Cortex of kidney (tissue), 1 donor: ENCODE measurements at places on chromosomes 4 and X.

DNA sequence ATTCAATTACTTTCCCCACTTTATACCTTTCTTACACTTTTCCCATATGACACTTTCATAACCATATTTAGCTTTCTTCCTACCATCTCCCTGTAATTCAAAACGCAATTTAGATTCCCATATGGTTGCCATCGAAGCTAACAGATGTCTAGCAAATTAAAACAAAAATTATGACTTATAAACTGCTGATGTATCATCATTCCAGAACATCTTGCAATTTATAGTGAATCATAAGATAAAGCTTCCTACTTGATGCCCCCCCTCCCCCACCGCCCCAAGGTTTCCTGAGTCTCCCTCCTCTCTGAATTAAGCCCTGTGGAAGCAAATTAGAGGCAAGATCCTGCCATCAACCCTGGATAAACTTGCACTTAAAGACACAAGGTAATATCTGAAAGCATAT, 5.4 kb downstream of the TSPAN5 start:
- DNase-seq: no peak

DNA sequence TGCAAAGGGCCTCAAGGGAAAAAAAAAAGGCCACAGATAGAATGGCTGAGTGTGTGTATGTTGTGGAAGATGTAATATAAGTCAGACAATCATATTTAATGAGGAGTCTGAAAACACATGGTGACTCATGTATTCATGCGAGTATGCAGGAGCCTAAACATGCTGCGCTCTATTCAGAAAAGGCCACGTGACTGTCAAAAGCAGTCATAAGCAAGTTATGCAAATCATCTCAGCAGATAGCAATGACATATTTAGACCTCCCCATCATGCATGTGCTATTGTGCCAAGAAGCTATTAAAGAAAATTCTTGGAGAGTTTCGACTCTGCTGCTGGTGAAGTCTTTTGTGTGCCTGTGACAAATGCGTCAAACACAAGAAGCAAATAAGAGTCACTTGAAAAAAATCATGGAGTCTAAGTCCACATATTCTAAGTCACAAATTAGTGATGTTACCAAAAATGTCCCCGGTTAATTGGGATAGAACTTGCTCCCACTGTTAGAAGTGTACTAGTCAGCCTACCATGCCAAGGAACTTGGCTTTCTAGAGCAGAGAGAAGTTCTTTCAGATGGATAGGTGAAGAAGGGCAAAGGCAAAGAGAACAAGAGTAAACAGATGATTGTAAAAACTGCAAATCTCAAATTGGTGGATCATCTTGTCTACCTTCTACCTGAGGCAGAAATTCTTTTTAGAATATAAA, 5.0 kb downstream of the LNX1 start:
- no peak for DNase-seq

- no peak for DNase-seq
These were observed 1.4 kb upstream of the CRMP1 start for GRCh38 chr4:5894266-5894665.

GRCh38 chr4:175252642-175253041, 334.5 kb downstream of the ADAM29 start:
- DNase-seq: no peak

GRCh38 chr4:53638919-53639318, 47.6 kb upstream of the LNX1 start:
- DNase-seq: no peak

GRCh38 chrX:2572740-2573139, 72.0 kb upstream of the DHRSX start:
- DNase-seq: no peak

DNA sequence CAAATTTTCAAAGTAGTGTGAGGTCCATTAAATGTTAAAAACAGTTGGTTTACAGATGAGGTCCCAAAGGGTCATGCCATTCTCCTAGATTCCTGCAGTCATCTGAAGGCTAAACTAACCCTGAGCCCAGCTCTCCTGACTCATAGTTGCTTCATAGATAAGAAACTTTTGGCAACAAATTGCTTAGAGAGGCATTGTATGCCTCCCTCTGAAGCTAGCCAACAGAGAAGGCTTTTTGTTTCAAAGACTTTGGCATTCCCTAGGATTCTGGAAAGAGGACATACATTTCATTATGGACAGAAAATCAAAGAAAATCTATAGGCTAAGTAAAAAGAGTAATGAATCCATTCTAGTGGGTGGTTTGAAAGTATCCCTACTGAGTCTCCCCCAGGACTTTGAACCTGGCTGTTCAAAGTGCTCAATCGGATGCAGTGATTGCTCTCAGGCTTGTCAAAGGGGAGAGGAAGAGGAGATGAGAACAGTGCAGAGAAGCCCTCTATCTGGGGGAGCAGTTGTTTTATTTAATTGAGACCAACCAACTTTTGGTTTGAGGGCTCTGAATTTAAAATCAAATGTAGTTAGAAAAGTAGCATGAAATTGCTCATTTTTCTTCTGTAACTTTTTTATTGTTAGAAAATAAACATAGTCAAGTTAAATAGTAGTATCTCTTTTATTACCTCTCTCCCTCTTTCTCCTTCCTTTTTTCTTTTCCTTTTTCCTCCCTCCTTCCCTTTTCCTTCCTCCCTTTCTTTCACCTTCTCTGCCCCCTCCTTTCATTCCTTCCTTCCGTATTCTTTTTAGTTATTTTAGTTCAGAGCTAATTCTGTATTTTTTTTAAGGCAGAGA, 72.3 kb upstream of the ZNF518B start:
- no peak for DNase-seq

DNA sequence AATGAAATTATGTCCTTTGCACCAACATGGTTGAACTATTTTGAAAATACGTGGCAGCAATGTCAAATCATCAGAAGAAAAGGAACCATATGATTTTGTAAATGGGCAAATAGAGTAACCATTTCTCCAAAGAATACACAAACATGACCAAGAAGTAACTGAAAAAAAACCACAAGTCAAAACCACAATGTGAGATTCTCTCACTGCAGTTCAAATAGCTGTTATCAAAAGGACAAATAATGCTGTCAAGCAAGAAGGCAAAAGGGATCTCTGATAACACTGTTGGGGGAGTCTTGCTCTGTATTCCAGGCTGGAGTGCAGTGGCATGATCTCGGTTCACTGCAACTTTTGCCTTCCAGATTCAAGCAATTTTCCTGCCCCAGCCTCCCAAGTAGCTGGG, 280.8 kb upstream of the ZCCHC13 start:
- no peak for DNase-seq

DNA sequence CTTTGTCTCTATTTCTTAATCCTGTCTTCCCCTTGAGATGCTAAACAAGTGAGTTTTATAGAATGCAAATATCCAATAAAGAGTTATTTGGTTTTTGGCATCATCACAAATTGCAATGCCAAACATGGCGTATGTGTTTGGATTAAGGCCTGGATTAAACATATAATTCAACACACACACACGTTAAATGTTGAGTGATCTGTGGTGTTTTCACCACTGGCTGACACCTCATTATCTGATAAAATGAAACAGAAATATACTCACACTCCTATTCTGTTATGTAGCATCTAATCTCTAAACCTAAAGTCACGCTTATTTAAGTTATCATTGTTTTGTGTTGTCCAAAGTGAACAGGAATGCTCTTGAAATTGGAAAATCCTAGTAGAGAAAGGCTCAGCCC, 506.2 kb downstream of the FSTL5 start:
- no peak for DNase-seq

- DNase-seq: no peak
These were observed 505.0 kb downstream of the ARAP2 start for GRCh38 chr4:35739308-35739707.

GRCh38 chr4:151166636-151167035, 67.2 kb downstream of the RPS3A start:
- DNase-seq: no peak

GRCh38 chr4:184409911-184410692, 64.2 kb downstream of the IRF2 start:
- DNase-seq: no peak

DNA sequence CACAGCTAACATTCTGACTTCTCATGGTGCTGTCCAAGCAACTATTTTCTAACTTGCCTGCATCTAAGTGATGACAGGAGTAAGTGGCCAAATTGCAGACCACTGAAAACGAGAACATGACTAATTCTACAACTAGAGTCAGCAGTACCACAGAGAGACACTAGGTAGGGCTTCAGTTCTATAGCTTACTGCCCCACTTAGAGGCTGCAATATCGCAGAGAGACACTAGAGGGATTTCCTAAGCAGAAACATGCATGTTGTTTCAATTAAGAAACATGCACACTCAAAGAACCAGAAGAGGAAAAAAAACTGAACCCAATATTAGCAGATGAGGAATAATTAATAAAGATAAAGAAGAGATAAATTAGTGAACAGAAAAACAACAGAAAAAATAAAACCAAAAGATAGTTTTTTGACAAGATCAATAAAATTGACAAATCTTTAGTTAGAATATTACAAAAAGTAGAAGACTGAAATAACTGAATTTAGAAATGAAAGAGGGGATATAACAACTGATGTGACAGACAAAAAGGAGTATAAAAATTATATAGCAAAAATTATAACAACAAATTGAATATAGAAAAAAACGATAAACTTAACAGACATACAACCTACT, 100.8 kb downstream of the SPIN4 start:
- DNase-seq: no peak

GRCh38 chr4:112230879-112231778, 458 bp upstream of the AP1AR start:
- peak; percentile 65 for DNase-seq

DNA sequence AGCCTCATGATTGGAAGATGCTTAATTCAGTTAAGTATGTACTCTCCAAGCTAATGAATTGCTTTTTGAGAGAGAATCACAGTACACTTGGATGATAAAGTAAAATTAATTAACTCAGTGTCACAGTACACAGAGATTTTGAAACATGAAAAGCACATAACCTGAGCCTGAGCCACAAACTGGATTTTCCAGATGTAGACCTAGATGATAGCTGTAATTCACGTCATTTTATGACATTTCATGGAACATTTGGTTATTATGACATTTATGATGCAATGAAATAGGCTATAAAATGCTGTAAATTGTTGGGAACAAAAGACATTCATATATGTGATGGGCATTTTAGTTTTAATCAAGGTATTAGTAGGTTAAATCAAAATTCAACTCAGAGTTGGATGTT, 983.7 kb downstream of the STPG2 start:
- no peak for DNase-seq

DNA sequence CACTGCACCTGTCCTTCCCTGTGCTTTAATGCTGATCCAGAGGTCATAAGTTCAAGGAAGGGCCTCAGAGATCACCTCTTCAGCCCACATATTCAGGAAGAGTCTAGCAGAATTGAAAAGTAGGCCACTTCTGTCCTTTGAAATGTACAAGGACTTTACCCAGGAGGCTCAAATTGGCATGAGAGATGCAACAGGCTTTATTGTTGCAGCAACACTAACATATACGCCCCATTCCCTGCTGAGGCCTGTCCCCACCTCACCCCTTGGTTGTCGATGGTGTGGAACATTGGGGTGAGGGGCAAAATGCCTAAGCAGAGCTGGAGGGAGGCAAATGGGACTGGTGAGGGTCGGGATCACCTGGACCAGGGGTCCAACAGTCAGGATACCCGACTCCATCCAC, 2.8 kb downstream of the PRAF2 start:
- no peak for DNase-seq

DNA sequence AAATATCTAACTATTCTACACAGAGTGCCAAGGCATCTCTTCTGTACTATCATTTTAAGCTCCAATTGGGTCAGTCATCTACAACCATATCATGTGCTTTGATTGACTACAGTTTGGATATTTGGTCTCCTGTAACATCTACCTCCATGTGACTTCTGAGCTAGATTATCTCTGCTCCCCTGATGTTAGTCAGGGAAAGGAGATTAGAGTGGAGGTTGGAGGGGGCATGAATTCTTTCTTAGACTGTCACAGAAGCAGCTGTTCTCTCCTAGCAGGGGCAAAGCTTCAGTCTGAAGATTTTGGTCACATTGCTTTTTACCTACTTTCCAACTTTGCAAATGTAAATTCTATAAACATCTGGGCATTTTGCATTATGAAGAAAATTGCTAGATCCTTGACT, 62.6 kb upstream of the C4orf54 start:
- no peak for DNase-seq

DNA sequence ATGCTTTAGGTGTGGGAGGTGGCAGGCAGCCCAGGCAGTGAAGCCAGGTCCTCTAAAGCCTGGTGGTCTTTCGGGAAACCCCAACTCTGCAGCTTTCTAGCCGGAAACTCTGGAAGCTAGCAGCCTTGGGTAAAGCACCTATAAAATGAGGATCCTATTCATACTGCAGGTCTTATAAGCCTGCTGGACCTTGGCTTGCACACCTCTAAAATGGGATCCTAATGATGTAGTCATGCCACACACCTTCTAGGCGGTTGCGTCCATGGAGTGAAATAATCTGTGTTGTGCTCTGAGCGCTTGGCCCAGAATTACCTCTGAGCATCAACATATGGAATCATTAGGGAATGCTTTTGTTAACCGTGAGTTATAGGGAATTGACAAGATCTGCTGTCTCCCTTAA, 36.0 kb upstream of the STS start:
- DNase-seq: no peak

DNA sequence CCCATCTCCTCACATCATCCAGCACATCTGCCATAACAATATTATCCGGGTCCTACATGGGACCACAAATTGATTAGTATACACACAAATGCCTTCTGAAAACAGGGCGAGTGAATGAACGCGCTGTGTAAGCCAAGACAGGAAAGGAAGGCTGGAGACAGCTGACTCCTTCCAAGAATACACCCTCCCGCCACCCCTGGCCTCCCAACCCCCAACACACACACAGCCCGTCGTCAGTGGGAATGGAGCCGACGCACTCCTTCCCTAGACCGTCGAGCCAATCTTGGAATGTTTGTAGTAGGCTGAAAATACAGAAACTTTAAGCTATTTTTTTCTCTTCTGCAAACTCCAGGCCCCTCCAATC, 319 bp upstream of the MAGEH1 start:
- no peak for DNase-seq

DNA sequence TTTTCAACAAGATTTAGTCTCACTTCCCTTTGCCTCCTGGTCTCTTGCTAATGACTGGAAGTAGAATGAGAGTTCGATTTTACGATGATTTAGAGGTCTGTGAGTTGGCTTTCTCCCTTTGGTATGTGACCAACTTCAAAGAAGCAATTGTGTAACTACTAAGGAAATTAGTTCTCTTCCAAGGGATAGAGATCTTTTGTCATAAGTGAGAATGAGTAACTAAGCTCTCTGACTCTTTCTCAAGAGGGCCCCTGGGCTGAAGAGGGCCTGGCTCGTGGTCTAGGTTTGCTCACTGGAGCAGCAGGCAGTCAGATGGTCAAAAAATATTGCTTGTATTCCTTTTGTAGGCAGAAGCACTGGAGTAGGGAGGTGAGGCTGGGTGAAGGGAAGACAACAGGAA, 176.3 kb downstream of the ENOX2 start:
- no peak for DNase-seq

- no peak for DNase-seq
These were observed 58.1 kb downstream of the FNIP2 start for GRCh38 chr4:158826882-158827281.

DNA sequence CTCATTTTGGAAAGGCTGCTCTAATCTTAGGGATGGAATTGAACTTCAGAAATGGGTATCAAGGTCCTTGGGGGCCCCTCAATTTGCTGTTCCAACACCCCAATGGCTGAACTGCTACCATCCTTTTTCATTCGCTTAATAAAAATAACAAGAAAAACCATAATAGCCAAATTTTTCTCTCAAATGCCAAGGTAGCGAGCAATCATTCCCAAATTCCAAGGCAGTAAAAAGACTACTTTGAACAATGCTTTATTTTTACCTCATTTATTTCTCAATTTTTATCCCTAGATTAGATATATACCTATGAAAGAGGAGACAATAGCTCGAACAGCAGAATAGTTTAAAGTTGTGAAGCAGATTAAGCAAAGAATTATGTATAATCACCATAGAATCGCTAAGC, 323.4 kb upstream of the SLC7A11 start:
- no peak for DNase-seq

GRCh38 chr4:105453550-105454205, 20.2 kb downstream of the PPA2 start:
- no peak for DNase-seq
